ENCODE measurements at places on chromosomes 1 and 21.

DNA sequence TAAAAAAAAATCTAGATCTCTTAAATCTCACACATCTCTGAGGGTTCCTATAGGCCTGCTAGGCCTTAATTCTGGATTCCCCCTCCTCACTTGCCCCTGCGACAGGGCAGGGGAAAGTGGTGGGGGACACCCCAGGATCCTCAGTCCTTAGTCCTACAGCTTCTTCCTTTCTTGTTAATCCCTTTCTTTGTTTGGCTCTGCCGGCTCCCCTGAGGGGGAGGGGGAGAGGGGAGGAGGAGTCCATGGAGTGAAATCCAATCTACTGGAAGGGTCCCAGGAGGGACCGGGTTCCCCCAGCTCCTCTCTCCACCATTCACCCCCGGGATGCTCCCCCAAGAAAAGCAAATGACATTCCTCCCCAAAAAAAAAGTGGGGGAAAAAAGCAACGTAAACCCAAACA lies 8.5 kb downstream of the MEX3A start:
- DNase-seq, result no peak

GRCh38 chr1:2335721-2336455 lies 55.5 kb downstream of the MORN1 start:
- DNase-seq, result no peak

DNA sequence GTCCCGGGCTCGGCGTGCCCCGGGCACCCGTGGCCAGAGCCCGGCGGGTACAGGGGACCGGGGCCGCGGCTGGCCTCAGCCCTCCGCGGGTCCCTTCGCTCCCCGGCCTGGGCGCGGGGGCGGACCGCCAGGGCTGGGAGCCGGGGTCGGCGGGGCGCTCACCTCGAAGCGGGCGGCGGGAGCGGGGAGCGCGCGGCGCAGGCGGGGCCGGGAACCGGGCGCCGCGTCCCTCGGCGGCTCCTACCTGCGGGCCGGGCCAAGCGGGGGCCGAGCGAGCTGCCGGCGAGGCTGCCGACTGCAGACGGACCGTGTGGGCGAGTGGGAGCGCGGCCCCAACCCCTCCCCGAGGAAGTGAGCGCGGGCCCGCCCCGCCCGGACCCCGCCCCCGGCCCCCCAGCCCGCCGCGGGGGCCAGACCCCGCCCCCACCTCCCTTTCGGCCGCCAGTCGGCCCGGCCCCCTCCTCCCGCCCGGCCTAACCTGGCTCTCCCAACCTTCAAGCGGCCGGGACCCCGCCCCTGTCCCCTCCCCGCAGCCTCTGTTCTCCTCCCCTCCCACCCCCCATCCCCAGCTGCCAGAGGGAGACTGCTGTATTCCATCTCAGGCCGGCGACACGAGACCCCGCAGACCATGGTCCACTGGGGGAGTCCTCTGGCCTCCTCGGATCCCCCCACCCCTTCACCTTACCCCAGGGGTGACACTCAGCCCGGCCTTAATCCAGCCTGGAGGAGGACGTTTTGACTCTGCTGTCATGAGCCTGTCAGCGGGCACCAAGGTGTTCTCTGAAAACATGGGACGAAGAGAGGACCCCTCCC lies at the start of gene FHL3:
Gene FHL3, minus strand, starts transcription at position 320 of the 813 bp plus-strand sequence. CDS start 6,102 bp downstream, outside the sequence.
- DNase-seq, result peak; percentile 87

- DNase-seq, result no peak
These were observed 30.0 kb upstream of the OPRD1 start for GRCh38 chr1:28782011-28782410.

GRCh38 chr21:44887807-44888580 lies 14.5 kb upstream of the PTTG1IP start:
- DNase-seq, result no peak

DNA sequence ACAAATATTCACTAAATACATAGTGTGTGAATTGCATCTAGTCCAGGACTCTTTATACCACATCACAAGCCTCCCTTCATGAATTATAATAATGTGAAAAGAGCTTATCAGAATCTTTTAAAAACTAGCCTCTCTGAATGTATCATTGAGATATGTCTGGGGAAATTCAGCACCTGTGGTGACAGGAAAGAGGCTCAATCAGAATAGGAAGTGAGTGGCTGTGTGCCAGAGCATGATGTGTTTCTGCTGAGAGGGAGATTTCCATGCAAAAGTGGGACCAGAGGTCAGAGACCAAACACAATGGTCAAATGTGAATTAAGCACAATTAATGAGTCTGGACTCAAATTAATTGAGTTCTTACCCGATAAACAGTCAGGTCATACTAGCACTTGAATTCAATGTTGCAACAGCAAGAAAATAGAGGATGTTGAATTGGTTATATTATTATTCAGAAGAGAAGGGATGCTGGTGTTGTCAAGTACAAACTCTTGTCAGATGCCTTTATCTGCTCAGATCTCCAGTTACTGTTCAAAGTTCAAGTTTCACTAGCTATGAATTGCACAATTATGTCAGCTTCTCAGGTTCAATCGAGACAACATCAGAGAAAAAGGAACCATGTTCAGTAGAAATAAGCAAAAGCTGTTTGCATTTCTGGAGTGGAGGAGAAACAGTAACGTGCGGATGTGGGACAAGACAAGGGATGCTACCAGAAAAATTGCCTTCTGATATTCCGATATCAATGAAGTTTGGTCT lies 226.2 kb downstream of the ZNF326 start:
- no peak for DNase-seq

DNA sequence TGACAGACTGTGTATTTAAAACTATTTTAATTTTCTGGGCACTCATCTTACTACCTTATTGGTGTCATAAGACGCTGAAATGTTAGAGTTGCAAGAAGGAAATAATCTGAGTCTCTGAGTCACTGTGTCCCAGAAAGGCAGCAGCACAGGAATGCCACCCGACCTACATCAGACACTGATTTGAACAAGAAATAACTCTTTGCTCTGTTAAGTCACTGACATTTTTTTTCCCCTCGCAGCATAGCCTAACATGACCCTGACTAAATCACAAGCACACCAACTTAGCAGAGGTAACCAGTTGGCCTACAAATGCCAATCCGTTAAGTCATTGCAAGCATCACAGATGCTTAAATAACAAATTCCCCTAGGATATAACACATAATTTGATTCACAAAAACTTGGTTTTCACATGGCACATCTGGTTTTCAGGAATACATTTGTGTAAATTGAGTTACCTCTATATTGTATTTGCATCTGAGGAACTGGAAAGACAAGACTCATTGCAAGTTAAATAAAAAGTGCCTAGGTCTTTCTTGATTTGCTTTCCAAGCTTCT lies 349.1 kb downstream of the SEC16B start:
- no peak for DNase-seq

DNA sequence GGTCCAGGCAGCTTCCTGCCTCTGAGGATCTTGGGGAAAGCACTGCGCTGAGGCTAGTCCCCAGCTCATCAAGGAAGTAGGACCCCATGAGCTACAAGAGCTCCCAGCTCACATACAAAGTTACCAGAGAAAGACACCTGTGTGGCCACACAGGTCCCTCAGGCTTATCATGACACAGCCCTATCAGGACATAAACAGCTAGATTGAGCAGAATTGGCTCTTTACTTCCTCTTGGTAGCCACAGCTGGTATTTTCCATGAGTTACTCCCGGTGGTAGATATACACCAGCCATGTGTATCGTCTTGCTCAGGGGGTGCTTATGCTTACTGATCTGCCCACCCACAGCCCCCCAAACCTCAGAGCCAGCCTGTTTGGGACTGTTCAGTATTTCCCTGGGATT lies 1.2 kb downstream of the LENEP start:
- DNase-seq, result no peak

GRCh38 chr1:173414539-173415226 lies 62.5 kb upstream of the PRDX6 start:
- no peak for DNase-seq

GRCh38 chr1:151581921-151582320 lies 29.9 kb upstream of the SNX27 start:
- DNase-seq, result no peak

GRCh38 chr1:109894823-109895719 lies 15.6 kb upstream of the CSF1 start:
- no peak for DNase-seq

GRCh38 chr1:154865442-154866256 lies 4.4 kb downstream of the KCNN3 start:
- DNase-seq, result no peak

DNA sequence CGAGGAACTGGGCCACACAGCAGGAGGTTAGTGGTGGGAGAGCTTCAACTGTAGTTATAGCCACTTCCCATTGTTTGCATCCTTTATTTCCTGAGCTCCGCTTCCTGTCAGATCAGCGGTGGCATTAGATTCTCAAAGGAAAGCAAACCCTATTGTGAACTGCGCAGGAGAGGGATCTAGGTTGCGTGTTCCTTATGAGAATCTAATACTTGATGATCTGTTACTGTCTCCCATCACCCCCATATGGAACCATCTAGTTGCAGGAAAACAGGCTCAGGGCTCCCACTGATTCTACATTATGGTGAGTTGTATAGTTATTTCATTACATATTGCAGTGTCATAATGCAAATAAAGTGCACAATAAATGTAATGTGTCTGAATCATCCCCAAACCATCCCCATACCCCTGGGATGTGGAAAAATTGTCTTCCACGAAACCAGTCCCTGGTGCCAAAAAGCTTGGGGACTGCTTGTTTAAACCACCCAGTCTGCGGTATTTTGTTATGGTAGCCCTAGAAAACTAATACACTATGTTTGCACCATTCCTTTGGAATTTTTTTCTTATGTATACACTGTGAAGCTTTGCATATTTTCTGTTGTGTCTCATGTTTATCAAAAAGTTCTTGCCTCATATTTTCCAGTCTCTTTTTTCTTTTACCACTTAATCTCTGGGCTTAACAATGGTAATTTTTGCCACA lies 136.6 kb upstream of the IVNS1ABP start:
- DNase-seq, result no peak

DNA sequence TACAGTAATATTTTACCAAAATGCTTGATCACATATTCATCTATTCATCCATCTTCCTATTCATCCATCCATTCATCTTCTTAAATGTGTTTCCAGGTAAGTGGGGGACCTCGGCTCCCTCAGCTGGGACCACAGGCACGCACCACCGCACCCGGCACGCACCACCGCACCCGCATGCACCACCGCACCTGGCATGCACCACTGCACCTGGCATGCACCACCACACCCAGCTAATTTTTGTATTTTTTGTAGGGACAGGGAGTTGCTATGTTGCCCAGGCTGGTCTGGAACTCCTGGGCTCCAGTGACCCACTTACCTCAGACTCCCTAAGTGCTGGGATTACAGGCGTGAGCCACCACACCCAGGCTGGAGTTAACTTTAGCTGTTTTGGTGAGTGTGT lies 21.2 kb downstream of the ACTRT2 start:
- DNase-seq, result peak; percentile 53

DNA sequence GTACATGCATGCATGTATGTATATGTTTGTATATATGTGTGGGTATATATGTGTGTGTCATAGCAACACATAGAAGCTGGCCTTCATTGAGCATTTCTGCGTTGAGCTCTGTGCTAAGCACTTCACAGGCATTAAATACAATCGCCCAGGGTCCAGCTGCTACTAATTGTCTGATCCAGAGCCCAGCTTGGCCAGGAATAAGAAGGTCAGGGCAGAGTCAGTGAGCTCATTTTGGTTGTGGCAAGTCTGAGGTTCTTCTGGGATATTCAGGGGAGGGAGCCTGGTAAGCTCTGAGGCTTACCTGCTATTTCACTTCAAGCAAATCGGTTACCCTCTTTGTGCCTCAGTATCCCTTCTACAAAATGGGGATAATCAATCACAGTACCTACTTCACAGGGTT lies 59.6 kb downstream of the FOXO6 start:
- no peak for DNase-seq

DNA sequence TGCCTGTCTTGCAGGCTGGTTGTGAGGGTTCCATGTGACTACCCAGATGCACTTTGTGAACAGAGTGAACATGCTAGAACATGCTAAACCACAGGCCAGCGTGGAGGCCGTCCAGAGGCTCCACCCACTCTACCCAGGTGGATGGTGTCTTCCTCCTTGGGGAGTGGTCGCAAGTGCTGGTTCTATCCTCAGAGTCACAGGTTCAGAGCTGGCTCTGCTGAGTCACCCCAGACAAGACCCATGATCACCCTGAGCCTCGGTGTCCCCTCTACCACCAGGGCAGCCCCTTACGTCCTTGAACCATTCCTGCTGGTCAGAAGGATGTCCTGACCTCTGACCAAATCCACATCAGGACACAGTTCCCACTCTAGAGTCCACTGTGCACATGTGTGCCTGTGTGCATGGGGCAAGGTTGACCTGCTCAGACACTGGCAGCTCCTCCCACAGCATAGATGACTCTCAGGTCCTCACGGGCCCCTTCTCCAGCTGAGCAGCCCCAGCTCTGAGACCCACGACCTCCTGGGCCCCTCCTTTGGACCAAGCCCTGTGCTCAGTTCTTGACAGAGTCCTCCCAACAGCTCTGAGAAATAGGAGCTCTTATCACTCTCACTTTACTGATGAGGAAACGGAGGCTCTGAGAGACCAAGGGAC lies 391.8 kb downstream of the MATN1 start:
- no peak for DNase-seq

DNA sequence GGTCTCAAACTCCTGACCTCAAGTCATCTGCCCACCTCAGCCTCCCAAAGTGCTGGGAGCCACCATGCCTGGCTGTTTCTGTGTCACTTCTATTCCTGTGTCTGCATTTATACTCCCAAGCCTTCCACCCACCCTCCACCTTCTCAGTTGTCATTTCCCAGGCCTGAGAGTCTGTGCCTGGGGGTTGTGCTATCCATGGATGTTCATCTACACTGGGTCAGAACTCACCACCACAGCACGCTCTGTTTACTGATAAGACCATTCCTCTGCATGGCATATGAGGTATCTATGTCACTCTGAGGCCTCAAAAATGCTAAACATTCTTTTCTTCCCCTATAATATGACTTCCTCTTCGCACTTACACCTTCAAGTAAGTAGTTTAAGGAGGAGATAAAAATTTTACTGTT lies 6.1 kb downstream of the NENF start:
- DNase-seq, result no peak

DNA sequence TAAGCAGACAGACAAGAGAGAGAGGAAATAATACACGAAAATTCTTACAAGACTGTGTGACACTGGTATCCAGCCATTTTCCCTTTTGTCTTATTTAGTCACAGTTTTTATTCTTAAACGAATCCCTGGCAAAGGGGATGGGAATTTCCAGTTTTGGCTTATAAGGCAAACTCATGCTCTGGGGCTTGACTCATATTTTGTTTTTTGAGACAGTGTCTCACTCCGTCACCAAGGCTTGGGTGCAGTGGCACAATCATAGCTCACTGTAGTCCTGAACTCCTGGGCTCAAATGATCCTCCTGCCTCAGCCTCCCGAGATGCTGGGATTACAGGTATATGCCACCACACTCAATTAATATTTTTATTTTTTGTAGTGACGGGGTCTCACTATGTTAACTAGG lies 31.9 kb downstream of the PTGER3 start:
- DNase-seq, result no peak

Data from left forelimb (tissue), 1 donor.